ENCODE measurements at places on chromosomes 3 and 15.

GRCh38 chr15:39846108-39846507 is 63.5 kb upstream of the FSIP1 start:
- no peak for DNase-seq

DNA sequence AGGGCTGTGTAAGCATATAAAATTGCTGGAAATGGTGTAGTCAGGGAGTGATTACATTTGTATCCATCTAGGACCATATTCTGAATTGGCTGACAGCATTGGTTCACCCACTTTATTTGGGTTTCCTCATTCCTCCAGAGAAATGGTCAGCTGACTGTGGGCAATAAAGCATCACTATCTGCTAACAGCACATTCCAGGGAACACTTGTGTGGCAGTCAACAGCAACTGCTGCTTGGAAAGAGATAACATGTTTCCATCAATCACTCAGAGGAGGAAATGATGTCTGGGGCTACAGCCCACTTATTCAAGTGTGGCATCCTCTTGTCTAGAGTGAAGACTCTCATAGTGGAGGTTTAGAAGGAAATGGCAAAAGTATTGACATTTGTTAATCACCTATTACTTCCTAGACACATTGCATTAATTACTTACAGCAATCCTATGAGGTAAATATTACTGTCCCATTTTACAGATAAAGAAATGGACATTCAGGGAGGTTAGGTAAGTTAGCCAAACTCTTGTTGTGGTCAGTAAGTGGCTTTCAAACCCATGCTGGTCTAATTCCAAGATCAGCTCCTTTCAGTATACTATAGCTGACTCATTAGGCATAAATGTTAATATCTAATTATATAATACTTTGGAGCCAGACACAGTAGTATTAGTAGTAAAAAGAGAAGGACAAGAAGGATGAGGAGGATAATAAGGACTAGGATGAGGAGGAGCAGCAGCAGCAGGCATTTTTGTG is 247.8 kb downstream of the ALCAM start:
- no peak for DNase-seq

- no peak for DNase-seq
Measured at GRCh38 chr3:47056705-47057104, 77.2 kb downstream of the NBEAL2 start.

DNA sequence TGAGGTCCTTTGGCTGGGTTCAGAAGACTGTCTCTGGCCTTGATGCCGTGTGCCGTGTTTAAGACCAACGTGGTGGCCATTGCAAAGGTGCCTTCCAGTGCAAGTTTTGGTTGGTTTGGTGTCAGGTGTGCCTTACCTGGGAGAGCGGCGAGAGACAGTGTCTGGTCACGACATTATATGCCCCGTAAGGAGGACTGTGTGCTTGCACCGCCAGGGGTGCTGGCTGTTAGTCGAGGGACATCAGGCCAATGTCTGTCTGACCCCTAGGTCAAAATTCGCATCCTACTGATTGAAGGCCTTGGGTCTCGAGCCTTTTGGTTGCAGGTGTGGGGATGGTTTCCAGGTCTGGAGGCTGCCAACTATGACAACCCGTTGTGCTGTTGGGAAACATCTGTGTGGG is 111.9 kb downstream of the SNRPN start:
- no peak for DNase-seq

GRCh38 chr15:97992823-97993222 is 32.3 kb downstream of the ARRDC4 start:
- no peak for DNase-seq
